ENCODE measurements at places on chromosomes 2 and 18.
A peak's percentile ranks its signal among the peaks of the same experiment; 100 is the strongest.

DNA sequence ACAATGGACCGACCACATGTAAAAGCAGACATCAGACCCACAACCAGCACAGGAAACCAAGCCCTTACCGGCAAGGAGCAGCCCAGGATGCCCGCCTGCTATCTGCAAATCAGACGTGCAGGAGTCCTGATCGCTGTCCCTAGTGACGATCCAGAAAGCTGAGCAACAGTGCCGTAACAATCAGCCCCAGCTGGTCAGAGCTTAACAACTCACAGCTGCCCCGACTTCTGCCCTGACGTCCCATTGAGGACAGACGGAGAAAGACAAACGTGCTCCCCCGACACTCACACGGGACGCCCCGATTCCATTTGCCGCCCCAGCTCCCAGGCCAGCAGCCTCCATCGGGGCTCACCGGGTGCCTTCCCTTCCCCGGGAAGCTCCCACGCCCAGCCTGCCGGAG, 39.8 kb upstream of the PXDN start:
- no peak overlapping the region for H3K4me3 ChIP-seq
- no peaks in the 10 kb centered on the region for H3K4me1 ChIP-seq
- DNase-seq = no peak
- H3K27me3 ChIP-seq = peaks cover 7% of the 10 kb centered on the region
- H3K36me3 ChIP-seq = no peaks in the 10 kb centered on the region

DNA sequence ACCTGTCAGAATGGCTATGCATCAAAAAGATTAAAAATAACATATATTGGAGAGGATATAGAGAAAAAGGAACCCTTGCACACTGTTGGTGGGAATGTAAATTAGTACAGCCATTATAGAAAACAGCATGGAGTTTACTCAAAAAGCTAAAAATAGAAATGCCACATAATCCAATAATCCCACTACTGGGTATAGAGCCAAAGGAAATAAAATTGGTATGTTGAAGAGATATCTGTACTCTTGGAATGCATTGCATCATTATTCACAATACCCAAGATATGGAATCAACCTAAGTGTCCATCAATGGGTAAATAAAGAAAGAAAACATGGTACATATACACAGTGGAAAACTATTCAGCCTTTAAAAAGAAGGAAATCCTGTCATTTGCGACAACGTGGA, 77.2 kb downstream of the C1D start:
- no peaks in the 10 kb centered on the region for H3K36me3 ChIP-seq
- H3K4me1 ChIP-seq = no peaks in the 10 kb centered on the region
- no peak overlapping the region for H3K27ac ChIP-seq
- no peak overlapping the region for H3K4me3 ChIP-seq
- peaks cover 30% of the 10 kb centered on the region for H3K27me3 ChIP-seq

GRCh38 chr18:10138719-10139118, 224.9 kb downstream of the VAPA start:
- no peaks in the 10 kb centered on the region for H3K4me1 ChIP-seq
- peaks cover 10% of the 10 kb centered on the region for H3K27me3 ChIP-seq
- no peaks in the 10 kb centered on the region for H3K36me3 ChIP-seq

DNA sequence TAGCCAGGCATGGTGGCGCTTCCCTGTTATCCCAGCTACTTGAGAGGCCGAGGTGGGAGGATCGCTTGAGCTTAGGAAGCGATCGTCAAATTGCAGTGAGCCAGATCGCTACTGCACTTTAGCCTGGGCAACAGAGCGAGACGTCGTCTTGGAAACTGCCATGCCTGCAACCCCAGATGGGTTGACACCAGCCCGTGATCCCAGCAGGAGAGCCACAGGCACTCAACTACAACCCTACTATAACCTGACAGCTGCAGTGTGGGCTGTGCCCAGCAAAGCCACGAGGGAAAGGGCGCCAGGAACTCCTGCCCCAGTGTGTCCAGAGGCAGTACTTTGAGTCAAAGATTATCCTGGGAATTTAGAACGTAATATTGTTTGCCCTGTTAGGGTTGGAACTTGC, 85.6 kb downstream of the SS18 start:
- no peak overlapping the region for H3K4me3 ChIP-seq
- H3K27me3 ChIP-seq = no peaks in the 10 kb centered on the region
- DNase-seq = no peak
- no peaks in the 10 kb centered on the region for H3K4me1 ChIP-seq
- no peak overlapping the region for H3K27ac ChIP-seq
- no peaks in the 10 kb centered on the region for H3K36me3 ChIP-seq

DNA sequence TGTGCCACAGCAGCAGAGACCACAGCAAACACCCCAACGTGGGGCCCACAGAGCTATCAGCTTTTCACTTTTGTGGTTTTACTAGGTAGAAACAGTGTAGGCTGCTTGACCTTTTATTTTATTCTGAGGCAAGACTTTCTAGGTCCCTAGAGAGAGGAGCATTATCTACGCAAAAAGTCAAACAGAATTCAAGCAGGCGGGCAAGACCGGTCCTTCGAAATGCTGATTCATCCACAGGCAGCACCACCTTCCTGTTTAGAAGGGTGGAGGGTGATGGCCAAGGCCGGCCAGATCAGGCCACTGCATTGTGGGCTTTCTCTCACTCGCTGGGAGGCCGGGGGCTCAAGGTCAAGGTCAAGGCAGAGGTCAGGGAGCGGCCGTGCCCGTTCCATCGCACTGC, 573.0 kb downstream of the GALR1 start:
- peaks cover 3% of the 10 kb centered on the region for H3K36me3 ChIP-seq
- DNase-seq = no peak
- no peak overlapping the region for H3K4me3 ChIP-seq
- peaks cover 26% of the 10 kb centered on the region for H3K27me3 ChIP-seq
- H3K27ac ChIP-seq = no peak overlapping the region
- H3K4me1 ChIP-seq = no peaks in the 10 kb centered on the region

DNA sequence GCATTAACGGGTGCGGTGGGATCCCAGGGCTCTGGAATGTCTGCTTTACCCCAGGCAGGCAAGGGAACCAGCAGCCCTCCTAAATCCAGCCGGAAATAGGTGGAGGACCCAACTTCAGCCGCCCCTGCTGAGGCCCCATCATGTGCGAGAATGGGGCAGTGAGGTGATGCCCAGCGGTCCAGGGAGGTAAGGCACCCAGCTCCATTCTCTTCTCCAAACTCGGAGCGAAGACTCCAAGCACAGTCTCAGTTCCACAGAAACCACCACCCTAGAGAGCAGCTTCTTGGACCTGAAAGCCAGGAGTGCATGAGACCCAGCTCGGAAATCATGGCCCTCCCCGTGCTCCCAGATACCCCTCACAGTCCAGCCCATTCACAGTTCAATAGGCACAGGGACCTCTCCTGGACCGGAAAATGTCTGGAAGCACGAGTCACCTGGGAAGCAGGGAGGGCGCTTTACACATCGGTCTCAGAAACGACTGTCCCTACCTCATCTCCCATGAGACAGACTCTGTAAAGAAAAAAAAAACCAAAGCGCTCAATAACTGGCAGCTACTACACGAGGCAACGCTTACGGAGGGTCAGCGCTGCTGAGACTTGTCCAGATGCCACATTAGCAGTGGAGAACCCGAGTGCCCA, 2.0 kb downstream of the SDC1 start:
- H3K4me1 ChIP-seq = no peaks in the 10 kb centered on the region
- peak overlapping the region; percentile 50 for H3K4me3 ChIP-seq
- H3K36me3 ChIP-seq = peaks cover 4% of the 10 kb centered on the region
- H3K27me3 ChIP-seq = peaks cover 76% of the 10 kb centered on the region
- no peak overlapping the region for H3K27ac ChIP-seq
- DNase-seq = no peak

GRCh38 chr2:168566974-168567665, 111.0 kb downstream of the CERS6 start:
- H3K36me3 ChIP-seq = no peaks in the 10 kb centered on the region
- no peak overlapping the region for H3K4me3 ChIP-seq
- H3K27ac ChIP-seq = no peak overlapping the region
- H3K27me3 ChIP-seq = no peaks in the 10 kb centered on the region

GRCh38 chr2:97660775-97661389, 3.0 kb downstream of the ACTR1B start:
- H3K36me3 ChIP-seq = peaks cover 48% of the 10 kb centered on the region
- DNase-seq = no peak
- no peaks in the 10 kb centered on the region for H3K27me3 ChIP-seq

DNA sequence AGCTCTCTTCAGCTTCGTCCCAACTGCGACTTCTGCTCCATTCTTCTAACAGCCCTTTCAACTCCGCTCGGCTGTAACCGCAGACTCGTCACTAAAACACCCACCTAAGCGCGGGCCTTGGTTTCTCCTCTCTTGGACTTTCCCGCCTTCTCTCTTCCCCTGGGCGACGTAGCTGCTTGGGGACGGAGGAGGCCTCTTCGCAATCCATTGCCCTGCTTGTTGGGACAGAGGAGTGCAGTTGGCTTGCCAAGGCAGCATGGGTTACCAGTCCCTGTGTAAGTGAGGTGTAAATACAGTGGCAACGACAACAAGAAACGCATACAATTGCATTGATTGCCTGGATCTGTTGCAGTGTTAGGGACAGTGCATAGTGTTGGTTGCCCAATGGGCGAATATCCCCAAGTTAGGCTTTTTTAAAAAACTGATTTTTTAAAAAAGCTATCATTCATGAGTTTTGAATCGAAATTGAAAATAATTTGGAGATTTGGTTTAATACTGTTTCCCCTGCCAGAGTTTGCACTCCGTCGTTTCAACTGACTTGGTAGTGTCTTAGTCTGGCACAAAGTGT, 484 bp upstream of the DARS1 start:
- H3K27me3 ChIP-seq = no peaks in the 10 kb centered on the region
- peaks cover 27% of the 10 kb centered on the region for H3K36me3 ChIP-seq
- H3K4me1 ChIP-seq = peaks cover 19% of the 10 kb centered on the region
- peak overlapping the region; percentile 99 for H3K27ac ChIP-seq
- peak; percentile 67 for DNase-seq

DNA sequence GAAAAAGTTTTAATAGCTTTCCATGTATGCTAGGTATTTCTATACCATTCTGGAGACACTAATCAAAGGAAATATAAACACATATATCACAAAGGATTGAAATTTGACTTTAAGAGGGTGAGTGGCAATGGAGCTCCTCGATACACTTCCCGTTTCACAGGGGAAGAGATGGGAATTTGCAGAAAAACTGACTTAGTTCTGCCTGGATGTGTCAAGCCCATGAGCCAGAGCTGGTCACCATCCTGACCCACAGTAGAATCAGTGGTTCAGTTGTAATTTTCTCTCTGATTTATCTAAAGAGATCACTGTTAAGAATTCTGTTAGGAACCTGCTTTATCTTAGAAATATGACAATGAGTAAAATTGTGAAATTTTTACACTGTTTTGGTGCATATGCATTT, 34.2 kb downstream of the PLCL1 start:
- no peaks in the 10 kb centered on the region for H3K36me3 ChIP-seq
- peak overlapping the region; percentile 42 for H3K4me3 ChIP-seq
- no peak for DNase-seq
- peaks cover 8% of the 10 kb centered on the region for H3K27me3 ChIP-seq

- DNase-seq = no peak
- no peaks in the 10 kb centered on the region for H3K36me3 ChIP-seq
- H3K27ac ChIP-seq = no peak overlapping the region
- H3K4me1 ChIP-seq = peaks cover 17% of the 10 kb centered on the region
- peak overlapping the region; percentile 13 for H3K4me3 ChIP-seq
- H3K27me3 ChIP-seq = peaks cover 78% of the 10 kb centered on the region
Measured at GRCh38 chr18:49959176-49959575, 145.8 kb upstream of the ACAA2 start.

Data from effector memory CD8-positive, alpha-beta T cell (primary cell).